ENCODE measurements at places on chromosomes 12 and 14.

DNA sequence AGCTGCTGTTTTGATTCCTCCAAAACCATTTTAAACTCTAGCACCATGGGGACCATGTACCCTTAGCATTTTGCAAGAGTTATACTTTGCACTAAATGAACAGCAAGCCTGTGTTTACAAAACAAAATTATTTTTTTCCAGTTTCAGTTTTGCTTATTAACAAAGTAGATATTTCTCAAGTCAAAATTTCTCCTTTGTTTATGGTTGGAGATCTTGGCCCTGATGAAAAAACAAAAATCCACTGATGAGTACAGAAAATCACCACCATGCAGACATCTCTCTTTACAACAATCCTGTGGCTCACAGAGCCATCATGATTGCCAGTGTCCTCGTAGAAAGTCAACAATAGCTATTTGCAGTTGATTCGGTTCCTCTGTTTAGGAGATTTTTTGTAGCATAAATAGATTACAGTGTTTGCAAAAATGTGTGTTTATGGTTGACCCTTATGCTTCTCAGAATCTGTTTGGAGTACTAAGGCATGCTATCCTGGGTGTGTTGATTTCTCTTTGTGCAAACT, 201.1 kb upstream of the NUDT4 start:
- DNase-seq, result no peak

GRCh38 chr14:64369201-64369600, 19.0 kb upstream of the MTHFD1 start:
- DNase-seq, result no peak

DNA sequence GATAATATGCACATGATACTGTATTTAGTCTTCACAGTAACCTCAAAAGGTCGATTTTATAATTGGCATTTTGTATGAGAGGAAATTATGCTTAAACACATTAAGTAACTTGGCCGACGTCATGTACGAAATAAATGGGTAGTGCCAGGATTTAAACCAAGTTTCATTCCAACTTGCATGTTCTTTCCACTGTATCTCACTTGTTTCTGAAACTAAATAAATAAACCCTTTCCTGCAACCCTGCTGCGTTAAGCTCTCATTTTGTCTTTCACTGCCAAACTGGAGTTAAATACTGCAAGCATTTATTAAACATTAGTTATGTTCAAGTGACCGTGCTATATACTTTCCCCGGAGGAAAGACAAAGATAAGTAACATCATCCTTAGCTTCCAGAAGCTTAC, 293.9 kb upstream of the PRKD1 start:
- no peak for DNase-seq

- no peak for DNase-seq
Measured at GRCh38 chr12:70644861-70645260, 7.6 kb upstream of the PTPRB start.

DNA sequence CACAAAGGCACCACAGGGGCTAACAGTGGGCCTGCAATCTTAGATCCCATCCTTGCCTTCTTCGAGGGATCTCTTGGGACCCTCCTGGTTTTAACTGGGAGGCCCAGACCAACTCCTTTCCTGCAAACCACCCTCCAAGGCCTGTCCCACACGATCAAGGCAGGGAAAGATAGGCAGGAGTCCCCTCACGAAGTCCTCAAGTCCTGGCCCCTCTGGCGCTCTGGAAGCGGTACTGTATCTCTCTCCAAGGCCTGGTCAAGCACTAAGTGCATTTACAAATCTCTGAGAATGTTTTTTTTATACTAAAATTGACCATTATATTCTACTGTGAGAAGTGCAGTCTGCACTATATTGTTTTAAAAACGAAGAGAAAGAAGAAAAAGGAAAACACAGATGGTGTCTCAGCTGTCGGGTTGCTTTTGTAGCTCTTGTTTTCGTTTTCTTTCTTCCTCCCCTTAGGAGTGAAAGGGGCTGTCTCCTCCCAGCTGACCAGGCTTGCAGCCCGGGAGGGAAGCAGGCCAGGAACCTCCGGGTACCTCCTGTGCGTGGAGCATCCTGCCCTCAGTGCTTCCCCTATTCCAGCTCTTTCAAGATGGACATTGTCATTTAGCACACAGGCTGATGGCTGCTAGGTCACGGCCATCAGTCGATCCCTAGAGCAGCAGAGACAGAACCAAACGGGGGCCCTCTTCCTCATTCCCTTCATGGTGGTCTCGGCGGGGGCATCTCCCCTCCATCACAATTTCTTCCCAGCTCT, 56.7 kb downstream of the FAM222A start:
- no peak for DNase-seq
